NCI-H774 (cell line): ENCODE measurements at places on chromosomes 12 and 14.

DNA sequence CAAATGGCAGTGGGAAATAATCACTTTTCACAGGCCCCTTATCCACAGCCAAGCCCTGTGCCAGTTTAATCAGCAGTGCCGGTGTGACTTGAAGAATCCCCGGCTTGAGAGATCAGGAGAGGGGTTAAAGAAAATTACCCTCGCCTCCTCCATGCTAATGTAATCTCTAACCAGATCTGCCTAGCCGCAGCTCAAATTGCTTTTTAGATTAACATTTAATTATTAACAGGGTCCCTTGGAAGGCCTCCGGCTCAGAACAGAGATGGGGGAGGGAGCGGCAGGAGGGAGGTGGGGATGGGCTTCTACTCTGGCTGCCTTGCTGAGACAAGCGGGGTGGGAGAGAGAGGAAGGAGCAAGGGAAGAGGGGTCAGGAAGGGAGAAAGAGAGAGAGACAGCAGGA is 24.0 kb downstream of the FAM222A start:
- DNase-seq: no peak

DNA sequence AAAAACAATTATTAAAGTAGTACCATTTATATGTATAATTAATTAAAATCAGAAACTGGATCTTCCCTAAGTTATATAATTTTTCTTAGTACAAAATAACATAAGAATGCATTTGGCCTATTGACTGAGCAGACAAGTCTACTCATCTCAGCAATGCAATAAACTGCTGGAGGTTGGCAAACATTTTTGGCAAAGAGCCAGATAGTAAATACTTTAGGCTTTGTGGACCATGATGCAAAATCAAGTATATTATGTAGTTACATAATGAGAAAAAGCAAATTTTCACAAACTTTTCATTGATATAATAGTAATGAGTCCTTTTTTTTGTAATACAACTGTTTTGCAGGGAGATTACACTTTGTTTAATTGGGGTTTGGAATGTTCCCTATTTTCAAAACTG is 30.9 kb downstream of the ERGIC2 start:
- DNase-seq: no peak

DNA sequence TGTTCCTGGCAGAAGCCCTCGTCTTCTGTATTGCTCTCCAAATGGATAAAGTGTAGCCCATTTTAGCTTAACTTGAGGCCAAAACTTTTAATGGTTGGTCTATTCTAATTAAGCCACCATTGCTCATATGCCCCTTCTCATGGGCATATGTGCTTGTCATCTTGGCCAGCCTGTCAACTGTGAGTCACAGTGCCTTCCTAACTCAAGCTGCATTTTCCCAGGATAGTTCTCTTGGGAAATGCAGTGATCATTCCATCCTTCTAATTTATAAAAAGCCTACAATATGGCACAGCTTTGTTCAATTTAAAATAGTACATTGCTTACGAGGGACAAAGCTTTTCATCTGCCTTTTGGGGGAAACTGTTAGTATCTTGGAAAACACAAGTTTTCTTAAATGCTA is 6.6 kb downstream of the PTHLH start:
- DNase-seq: no peak

DNA sequence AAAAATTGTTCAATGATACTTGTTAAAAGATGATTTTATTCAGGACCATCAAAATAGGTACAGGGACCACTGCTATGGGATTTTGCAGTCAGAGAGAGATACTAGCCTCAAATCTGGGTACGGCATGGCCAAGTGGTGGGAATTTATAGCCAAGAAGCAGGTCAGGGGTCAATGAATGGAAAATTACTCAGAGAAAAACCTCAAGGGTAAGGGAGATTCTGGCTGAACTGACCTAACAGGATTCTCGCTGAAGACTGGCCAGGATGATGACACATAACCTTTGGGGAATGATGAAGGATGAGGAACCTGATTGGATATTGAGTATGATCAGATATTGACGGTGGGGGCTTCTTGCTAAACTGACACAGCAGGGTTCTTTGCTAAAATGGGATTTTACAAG is 32.7 kb downstream of the DEPDC4 start:
- no peak for DNase-seq

DNA sequence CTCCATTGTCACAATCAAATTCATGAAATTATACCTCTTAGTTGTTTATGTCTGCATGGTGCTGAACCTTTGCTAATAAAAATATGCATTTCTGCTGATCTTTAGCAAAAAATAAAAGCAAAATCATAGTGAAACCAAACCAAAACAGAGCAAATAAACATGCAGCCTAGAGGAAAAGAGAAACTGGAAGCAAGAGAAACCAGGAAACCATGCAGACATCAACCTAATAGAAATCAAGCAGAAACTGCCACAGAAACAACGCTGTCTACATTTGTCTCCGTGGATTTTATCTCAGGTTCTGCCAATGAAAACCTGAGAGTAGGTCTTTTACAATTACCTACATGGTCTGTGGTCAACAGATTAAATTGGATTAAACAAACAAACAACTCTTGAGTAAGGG is 173.7 kb downstream of the SYT10 start:
- no peak for DNase-seq

- no peak for DNase-seq
Measured at GRCh38 chr12:53950789-53951576, 3.7 kb upstream of the HOXC12 start.

DNA sequence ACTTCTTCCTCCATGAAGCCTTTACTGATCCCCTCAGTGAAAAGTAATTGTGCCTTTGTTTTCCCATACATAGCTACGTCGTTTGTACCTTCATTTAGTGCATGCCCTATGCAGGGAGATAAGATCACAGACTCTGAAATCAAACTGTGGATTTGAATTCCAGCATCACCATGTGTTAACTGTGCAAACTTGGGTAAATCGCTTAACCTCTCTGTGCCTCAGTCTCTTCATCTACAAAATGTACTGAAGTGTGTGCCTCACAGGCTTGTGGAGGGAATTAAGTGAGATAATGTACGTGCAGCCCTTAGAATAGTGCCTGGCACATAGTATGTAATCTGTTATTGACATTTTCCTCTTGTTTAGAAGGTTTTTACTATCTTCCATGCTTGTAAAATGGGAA is 4.1 kb downstream of the CMAS start:
- no peak for DNase-seq

- DNase-seq: no peak
Measured at GRCh38 chr14:73709904-73710469, 4.2 kb downstream of the PNMA1 start.

DNA sequence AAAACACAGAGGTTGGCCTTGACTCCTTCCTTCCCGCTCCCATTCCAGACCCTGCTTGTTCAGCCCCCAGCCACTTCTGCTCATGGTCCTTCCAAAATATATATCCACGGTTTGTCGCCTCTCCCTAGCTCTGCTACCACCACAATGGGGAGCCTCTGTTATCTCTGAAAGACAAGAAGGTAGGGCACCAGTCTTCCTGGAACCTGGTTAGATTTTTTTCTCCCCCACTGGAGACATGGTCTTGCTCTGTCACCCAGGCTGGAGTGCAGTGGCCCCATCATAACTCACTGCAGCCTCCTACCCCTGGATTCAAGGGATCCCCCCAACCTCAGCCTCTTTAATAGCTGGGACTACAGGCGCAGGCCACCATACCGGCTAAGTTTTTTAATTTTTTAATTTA is 95.7 kb downstream of the PTPN11 start:
- DNase-seq: no peak

DNA sequence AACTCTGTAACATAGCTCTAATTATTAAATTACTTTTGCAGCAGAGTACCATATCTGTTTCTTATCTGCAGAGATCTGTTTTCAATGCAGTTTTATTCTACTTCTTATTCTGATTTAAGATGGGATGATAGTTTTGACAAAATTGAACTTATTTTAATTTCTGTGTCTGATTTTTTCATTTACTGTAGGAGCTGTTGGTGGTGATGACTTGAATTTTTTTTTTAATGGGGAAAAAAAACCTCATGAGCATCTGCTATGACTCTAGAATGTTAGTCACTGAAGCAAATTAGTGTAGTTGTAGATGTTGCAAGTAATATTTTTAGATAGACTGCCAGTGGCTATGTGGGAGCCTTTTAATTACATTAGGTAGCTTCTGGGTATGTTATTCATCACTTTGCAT is 23.4 kb downstream of the DNM1L start:
- no peak for DNase-seq

DNA sequence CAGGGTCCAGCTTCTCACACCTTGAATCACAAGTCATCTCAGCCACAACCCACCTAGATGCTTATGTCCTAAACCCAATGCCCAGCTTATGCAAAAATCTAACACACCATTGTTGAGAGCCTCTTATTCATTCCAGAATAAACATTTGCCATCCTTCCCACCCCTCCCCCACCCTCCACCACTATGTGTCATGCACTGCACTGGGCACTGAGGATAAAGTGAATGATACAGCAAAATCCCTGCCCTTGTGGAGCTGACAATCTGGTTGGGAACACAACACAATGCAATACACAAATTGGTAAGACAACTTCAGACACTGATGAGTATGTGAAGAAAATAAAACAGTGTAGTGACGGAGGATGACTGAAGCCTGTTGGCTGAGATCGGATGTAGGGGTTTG is 1.4 kb upstream of the GLTP start:
- DNase-seq: no peak
